ENCODE measurements at places on chromosomes 6 and 20.

- no peak for DNase-seq
Measured at GRCh38 chr20:54237116-54237943, 29.4 kb downstream of the PFDN4 start.

DNA sequence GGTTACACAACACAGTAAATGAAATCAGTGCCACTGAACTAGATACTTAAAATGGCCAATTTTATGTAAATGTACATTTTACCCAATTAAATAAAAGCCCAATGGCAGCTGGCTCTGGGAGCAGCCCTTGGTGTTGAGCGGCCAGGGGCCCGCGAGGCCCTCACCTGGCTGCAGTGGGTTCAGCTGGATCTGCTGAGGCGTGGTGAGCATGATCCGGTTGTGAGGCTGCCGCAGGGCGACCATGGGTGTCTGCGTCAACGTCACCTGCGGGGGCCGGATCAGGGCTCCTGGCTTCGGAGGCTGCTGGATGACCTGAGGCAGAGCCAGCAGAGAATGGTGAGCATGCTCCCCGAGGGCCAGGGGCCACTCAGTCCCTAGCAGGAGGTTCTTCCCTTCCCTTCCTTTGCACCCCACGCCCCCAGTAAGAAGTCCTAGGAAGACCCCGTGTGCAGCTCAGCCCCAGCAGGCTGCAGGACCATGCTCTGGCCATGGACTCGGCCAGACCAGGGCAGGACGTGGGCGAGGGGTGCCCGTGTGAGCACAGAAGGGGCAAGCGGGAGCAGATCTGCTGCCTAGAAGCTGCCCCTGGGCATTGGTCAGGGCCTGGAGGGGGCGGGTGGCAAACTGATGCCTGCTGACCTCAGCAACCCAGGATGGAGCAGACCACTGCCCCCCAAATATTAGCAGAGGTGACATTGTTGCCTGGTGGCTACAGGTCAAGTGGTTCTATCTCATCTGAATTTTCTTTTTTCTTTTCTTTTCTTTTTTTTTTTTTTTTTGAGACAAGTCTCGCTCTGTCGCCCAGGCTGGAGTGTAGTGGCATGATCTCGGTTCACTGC lies 61.9 kb downstream of the TAF4 start:
- no peak for DNase-seq

- DNase-seq: no peak
Measured at GRCh38 chr20:2142649-2143048, 41.0 kb downstream of the STK35 start.

DNA sequence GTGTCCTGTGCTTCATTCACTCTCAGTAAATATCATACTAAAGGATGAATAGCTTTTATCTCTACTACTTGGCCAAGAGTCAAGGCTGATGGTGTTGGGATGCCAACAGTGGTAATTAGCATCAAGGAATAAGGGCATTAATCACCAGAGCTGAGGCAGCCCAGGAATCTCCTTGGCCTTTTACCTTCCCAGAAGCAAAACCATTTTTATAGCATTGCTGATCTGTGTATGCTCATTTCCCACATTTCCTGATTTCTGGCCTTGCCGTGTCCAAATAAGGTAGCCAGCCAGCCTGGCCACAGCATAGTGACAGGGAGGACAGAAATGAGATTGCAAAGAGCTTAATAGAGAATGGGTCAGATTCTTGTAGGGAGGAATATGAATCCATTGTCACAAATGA lies 76.7 kb upstream of the FOXO3 start:
- DNase-seq: no peak

GRCh38 chr6:3442431-3443220 lies 14.2 kb downstream of the SLC22A23 start:
- DNase-seq: no peak

GRCh38 chr6:157990321-157991066 lies 8.8 kb downstream of the SYNJ2 start:
- DNase-seq: no peak

- DNase-seq: peak; percentile 38
Measured at GRCh38 chr6:111534231-111534751, 51.3 kb upstream of the REV3L start.

GRCh38 chr20:62979310-62979709 lies 26.8 kb downstream of the SLC17A9 start:
- no peak for DNase-seq

DNA sequence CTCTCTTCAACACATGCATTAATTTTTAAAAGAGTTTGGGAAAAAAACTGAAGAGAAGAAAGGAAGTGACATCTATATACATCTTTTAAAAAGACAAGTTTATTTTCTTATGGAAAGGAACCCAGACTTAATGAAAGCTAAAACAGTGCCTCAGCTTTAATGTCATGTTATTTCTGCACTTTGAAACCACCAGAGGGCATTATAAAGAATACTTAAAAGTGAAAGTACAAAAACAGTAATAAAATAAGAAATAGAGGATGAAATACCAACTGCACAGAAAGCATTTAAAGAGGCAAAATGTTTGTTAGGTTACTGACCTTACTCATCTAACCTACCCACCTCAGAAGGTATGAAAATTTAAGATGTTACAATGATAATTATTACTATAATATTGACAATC lies 98.8 kb downstream of the HUS1B start:
- DNase-seq: peak; percentile 44

GRCh38 chr6:141103246-141103645 lies 1029.5 kb upstream of the GJE1 start:
- DNase-seq: peak; percentile 51

- DNase-seq: no peak
Measured at GRCh38 chr20:35604449-35604747, 11.2 kb upstream of the SPAG4 start.

DNA sequence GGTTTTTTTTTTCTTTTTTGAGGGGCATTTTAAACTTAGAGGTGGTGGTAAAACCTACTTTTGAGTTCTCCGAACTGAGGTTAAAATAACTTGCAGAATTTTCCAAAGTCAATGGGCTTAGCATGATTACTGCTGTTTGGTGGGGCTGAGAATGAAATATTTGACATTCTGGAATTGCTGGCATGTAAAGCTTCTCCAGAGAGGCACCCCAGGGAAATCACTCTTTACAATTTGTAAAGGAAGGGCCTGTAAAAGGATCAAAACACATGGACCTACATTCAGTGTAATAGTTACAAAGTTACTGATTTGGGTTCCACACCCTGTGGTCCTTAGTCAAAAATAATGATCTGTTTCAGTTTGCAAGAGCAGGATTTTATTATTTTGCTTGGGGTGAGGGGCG lies 5.5 kb downstream of the FAM217B start:
- peak; percentile 63 for DNase-seq

Data from adipocyte (in vitro differentiated cells).